ENCODE measurements at places on chromosomes 12 and 14.
A peak's percentile ranks its signal among the peaks of the same experiment; 100 is the strongest.

DNA sequence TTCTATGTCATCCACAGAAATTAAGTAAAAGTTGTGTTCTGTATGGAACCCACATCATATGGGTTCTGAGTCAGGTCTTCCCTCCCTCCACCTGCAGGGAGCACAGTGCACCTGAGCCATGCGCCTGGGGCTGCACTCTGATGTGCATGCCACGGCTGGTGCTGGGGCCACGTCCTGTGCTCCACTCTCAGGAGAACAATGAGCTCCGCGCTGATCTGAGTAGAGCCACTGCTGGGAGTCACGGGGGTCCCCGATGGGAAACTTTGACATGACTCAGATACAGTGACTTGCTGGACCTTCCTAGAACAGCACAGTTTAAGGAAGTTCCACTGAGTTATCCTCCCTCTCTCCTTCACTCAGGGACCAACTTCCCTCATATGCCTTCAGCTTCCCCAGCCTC is 683.4 kb downstream of the TMEM121 start:
- no peak for DNase-seq

DNA sequence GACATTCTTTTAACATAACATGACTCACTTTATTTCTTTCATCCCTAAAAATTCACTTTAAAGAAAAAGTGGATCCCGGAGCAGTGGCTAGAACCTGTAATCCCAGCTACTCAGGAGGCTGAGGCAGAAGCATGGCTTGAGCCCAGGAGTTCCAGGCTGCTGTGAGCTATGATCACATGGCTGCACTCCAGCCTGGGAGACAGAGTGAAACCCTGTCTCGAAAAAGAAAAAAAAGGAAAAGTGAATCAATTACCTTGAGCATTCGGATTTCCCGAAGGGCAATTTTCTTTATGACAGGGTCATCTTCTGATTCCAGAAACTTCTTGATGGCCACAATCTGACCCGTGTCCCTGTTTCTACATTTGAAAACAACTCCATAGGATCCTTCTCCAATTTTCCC is 1.2 kb downstream of the CDKL1 start:
- DNase-seq = no peak

- no peak for DNase-seq
These were observed 17.4 kb downstream of the VASH1 start for GRCh38 chr14:76778546-76779215.

DNA sequence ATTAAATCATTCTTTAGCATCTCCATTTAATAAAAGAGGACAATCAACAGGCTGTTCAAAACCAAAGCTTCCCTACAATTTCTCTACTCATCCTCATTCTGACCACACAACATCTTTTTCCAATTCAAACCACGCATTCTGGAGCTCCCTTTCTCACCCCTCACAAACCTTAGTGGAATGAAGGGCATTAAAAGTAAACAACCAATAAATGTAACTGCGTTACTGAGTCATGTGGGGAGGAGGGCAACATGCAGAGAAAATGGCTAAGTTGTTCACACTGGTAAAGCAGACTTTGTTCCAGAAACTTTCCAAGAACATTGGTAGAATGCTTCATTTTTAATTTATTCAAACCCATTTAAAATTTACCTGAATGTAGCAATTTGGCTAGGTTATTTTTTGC is 19.6 kb downstream of the SOX5 start:
- DNase-seq = no peak

- DNase-seq = no peak
These were observed 215.4 kb upstream of the RTL1 start for GRCh38 chr14:101118746-101119591.

DNA sequence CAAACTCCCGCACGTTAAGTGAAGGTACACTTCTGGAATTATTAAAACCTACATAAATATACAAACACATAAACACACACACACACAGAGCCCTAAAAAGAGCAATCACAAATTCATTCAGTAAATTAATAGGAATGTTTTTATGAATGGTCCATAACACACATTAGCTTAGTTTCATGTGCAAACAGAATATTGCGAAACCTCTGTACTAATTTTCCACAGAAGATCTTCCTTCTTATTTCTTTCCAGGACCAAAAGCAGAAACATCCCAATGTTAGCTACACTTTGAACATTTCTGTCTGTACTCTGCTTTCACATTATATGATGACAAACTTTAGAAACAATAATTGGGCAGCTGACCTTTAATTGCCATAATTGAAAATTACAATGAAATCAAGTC is 101.6 kb downstream of the SOX5 start:
- DNase-seq = no peak

GRCh38 chr12:57716305-57716704 is 22.2 kb downstream of the AGAP2 start:
- no peak for DNase-seq

GRCh38 chr12:42780671-42781070 is 191.1 kb upstream of the PRICKLE1 start:
- DNase-seq = no peak

DNA sequence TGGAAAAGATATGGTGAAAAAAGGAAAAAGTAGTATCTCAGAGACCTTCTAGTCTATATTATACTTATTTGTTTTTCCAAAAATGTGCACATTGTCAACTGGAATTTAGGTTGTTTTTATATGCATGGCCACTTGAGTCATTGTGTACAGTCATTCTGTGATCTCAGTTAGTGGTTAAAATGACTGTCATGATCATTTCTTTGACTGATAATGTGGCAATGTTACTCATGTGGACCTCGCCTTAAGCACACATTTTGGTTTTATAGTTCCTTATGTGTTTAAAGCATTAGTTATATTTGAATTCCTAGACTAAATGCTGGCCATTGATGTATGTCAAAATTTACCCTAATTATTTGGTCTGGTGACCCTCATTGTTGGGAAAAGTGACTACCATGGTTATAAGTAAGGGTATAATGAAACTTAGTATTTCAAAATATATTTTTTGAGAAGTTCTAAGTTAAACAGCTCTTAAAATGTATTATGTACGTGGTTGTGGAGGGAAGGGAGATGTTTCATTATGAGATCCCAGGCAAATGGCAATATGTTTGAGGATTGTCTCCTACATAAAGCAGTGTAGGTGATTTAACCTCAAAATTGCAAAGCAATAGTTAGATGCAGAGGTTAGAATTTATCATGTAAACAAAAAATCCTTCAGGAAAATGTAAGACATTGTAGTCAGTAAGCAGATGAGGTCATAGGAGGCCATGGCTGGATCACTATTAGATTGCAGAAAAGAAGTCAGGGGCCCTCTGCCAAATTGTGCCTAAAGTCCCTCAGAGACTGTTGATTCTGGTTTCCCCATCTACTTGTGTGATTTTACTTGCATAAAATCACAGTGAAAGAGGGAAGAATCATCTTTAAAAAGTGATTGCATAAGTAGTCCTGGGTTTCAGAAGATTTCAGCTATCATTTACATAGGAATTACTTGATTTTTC is 17.5 kb downstream of the PNMA1 start:
- DNase-seq = no peak

- DNase-seq = no peak
These were observed 201.0 kb upstream of the RTL1 start for GRCh38 chr14:101104485-101104884.

- DNase-seq = no peak
These were observed 21.0 kb upstream of the RNASE2 start for GRCh38 chr14:20934148-20934762.

DNA sequence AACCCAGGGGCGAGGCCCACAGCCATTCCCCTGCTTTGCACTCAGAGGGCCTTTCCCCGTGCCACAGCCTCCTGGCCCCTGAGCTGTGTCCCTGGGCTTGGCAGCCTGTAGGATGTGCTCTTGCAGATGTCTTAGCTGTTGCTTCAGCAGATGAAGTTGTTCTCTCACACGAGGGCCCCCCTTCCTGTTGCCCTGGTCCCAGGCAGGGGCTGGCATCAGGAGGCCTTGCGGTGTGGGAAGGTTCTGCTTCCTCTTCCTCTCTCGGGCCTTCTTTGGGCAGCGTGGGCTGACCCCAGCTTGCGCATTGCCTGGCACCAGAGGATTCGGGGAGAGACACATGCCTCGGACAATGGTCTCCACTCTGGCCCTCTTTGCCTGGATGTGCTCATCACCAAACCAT is 12.7 kb downstream of the PROX2 start:
- no peak for DNase-seq

- no peak for DNase-seq
These were observed 7.3 kb downstream of the KRT79 start for GRCh38 chr12:52826611-52827498.

GRCh38 chr14:86299994-86300393 is 770.0 kb downstream of the FLRT2 start:
- no peak for DNase-seq

GRCh38 chr12:27324530-27324929 is 8.1 kb upstream of the BMAL2 start:
- no peak for DNase-seq

- no peak for DNase-seq
These were observed 4.2 kb upstream of the NGDN start for GRCh38 chr14:23465261-23465660.

DNA sequence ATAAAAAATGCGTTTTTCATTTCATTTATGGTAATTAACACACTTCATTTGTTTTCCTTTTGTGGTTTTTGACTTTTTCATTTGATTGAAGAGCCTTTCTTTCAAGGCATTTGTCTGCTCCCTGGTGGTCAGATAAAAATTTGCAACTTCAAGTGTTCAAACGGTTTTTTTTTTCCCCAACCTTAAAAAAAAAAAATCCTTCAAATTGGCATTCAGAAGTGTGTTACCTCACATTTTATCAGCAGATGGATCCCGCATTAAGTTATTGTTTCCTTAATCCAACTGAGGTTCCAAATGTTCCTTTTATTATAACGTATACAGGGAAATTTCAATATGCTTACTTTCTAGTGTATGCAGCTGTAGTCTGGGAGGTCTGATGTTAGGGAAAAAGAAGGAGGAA is 47.2 kb downstream of the MYF5 start:
- peak; percentile 61 for DNase-seq

GRCh38 chr12:13088496-13088895 is 15.0 kb downstream of the GSG1 start:
- no peak for DNase-seq

DNA sequence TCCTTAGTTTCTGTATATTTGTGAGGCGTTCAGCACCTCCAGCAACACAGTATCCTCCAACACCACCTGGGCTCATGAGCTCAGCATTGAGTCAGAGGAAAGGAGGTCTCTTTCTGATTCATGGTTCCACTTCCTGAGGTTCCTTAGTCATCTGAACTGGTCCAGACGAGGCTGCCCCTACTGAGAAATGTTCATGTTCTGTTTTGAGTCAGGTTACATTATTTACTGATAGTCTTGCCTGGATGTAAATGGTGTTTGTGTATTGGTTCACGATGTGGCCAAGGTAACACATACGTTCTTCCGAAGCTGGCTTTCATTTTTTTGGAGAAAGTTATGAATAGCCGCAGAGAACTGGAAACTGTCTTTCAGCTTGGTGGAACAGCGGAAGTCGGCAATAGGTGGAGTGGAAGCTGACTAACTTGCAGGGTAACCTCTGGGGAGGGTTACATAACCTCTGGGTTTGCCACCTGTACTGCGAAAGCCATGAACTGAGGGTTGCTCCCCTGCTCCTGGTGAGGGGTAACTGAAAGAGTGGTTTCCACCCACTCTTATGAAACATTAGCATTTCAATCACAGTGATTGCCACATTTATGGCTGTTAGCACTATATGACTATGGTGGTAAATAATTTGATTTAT is 42.2 kb upstream of the MANSC4 start:
- peak; percentile 98 for DNase-seq

DNA sequence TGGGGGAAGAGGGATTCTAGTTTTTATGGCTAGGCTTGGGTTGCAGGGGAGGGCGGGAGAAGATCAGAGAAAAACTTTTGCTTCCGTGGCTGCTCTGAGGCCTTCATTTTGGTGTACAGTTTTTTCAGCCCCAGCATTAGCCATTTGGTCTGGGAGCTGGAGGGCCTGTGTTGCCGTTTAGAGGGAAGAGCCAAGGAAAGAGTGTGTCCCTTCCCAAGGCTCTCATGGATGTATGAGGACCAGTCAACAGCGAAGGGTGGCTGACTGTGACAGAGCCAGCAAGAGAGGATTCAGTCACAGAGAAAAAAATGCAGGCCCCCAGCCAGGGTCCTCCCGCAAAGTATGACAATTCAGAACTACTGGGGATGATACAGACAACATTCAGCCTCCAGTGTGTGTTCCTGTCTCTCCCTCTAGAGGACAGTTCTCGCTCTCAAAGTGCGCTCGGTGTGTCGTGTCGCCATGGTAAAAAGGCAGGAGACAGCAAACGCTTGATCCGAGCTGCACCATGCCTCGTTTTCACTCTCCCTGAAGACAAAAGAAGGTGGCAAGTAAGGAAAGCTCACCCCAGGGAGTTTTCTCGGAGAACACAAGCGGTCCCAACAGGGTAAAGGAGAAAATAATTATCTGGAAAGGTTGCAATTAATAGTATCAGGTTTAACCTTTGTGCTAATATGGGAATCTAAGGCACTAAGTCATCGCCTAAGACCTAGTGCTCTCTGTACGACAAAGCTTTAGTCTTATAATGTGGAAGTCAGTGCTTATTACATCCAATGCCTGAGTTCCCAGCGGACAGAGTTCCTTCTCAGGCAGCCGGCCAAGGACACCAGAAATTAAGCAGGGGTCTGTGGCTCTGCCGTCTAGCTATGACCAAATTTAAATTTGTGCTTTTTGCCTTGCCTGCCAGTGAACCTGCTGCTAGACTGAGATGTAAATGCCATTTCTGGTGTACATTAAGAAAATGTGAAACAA is 157.3 kb upstream of the PLXNC1 start:
- DNase-seq = peak; percentile 23

DNA sequence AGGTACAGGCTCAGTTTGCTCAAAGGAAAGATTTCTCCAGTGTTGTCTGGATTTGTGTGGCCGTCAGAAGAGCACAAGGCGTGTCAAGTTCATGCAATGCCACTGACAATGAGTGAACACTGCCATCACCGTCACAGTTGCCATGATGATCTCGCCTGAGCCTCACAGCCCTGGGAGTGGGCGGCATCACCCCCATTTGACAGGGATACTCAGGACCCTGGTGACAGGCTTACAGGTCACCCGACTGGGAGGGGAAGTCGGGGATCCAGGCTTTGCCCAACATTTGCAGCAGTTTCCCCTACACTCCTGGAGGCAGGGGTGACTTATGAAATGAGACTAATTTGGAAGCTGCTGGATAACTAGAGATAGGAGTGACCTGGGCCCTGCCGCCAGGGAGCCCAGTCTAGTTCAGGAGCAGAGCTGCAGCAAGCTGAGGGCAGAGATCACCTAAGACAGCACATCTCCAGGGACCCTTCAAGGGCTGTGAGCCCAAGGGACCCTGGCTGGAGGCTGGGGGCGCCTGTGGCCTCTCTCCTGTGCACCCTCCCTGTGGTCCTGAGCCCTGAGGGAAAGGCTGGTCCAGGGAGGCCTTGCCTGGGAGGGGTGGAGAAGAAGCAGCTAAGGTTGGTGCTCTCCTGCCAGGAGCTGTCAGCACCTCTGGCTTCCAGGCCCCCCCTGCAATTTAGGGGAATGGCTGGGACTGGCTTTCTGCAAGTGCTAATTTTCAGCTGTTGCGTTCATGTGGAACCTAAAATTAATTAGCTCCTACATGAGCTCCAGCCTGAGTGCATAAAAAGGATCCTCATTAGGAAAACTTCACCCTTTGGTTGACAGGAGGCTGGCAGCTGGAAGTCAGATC is 32.4 kb upstream of the BEGAIN start:
- no peak for DNase-seq

GRCh38 chr12:60101715-60102114 is 505.9 kb downstream of the SLC16A7 start:
- no peak for DNase-seq

Data from dermis microvascular lymphatic vessel endothelial cell (primary cell).